ENCODE measurements at places on chromosomes 5 and 9.

GRCh38 chr9:136825295-136826187 lies 16.7 kb upstream of the AJM1 start:
- DNase-seq: no peak

DNA sequence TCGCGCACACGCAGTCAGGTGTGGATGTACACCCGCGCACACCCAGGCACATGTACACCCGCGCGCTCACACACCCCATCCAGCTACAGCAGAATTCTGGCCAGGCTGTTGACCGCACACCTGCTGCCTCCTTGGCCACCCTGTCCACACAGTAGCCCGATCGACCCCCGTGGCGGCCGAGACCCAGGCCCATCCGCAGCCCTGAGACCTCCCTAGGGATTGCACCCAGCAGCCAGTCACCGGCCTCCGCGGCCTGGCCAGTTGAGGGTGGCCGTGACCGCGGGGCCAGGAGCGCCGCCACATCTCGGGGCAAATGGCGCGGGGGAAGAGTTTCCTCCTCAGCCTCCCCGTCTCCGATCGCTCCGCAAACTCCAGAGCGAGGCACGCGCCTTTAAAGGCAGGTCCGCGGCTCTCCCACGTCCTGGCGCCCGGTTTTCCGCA lies 774 bp upstream of the ADAMTS16 start:
- DNase-seq: no peak

GRCh38 chr9:5191985-5192384 lies 6.5 kb upstream of the INSL6 start:
- no peak for DNase-seq

DNA sequence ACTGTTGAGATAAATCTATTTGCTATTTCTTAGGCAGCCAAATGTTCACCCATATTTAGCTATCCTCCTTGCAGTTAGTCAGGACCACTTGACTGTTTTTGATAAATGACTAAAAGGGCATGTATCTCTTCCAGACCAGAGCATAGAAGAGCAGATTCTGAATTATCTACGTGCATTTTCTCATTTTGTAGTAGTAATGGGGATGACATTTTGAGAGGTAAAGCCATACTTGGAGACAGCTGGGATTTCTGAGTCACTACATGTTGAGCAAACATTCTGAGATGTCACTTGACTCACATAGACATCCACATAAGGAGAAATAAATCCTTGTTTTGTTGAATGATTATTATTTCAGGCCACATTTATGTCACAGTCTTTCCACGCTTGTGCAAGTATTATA lies 297.6 kb downstream of the CDH10 start:
- DNase-seq: no peak

DNA sequence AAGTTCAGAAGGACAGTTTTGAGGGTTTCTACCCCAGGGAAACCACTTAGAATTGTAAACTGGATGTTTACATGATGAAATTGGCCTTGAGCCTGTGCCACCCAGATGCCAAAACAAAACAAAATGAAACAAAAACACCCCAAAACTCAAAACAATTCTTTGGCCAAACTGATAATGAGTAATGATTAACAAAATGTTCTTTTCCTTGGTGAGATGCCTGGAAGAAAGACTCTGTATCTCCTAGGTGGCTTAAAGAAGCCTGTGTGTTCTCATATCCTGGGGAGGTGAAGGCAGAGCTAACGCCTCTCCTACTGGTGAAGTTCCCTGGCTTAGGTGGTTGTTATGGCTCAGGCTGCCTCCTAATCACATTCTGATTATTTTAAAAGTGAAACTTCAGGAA lies 120.5 kb downstream of the NPR3 start:
- no peak for DNase-seq

DNA sequence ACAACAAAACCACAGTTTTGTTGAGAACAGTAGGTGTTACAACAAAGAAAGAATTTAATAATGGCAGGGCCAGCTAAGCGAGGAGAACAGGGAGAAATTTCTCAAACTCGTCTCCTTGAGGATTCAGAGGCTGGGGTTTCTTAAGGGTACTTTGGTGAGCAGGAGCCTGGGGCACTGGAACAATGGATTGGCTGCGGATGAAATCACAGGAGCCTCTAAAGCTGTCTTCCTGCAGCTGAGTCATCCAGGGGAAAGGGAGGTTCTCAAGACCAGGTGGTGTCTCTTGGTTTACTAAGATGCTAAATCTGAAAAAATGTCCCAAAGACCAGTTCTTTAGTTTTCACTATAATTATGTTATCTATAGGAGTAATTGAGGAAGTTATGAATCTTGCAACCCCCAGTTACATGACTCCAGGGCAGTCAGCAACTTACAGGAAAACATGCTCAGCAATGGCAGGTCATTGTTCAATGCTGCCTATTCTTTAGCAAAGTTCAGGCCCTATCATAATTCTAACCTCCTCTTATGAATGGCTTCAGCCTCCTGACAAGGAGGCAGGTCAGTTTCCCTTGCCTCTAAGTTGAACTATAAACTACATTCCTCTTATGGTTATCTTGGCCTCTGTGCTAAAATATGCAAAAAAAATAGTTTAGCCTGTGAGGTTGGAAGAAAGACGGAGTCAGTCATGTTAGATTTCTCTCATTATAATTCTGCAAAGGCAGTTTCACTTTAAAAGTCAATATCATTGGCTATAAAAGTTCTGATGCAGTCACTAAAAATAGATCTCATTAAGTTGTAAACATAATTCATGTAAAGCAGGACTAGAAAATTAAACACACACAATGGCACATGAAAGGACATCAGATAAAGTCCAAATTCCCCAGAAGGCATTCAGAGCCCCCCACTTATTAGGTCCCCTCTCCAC lies 63.3 kb upstream of the CKS2 start:
- DNase-seq: no peak

DNA sequence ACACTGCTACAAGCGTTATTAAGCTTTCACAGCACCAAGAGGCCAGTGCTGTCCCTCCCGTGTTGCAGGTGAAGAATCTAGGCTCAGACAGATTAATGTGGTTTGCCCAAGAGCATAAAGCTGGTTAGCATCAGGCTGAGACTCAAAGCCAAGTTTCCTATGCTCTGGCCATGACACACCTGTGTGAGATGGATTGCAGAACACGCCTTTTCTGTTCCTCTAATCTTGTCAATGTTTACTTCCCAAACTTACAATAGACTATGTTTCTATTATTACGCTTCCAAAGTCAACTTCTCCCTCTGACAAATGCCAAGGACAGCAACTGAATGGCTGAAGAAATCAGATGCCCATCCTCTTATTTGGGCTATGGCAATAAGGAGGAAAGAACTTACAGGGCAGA lies 138.4 kb upstream of the SLIT3 start:
- no peak for DNase-seq

DNA sequence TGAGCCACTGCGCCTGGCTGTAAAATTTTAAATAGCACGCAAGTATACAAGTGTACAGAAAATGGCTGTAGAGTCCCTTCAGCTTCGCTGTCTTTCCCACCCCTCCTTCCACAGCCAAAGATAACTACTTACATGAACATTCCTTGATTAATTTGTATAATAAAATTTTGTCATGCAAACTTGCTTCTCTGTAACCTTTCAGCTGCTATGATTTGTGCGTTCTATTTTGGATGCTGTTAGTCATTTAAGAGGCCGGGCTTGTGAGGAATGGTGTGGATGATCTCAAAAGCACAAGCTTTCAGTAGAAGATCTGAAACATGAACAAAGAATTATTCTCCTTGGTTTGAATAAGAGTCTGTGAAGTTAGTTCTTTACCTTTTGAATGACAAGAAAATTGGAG lies 115.0 kb upstream of the TLE1 start:
- no peak for DNase-seq

- DNase-seq: no peak
Observed at GRCh38 chr5:103094737-103095136, 25.2 kb downstream of the GIN1 start.

- no peak for DNase-seq
Observed at GRCh38 chr5:65801352-65801783, 79.4 kb downstream of the NLN start.

DNA sequence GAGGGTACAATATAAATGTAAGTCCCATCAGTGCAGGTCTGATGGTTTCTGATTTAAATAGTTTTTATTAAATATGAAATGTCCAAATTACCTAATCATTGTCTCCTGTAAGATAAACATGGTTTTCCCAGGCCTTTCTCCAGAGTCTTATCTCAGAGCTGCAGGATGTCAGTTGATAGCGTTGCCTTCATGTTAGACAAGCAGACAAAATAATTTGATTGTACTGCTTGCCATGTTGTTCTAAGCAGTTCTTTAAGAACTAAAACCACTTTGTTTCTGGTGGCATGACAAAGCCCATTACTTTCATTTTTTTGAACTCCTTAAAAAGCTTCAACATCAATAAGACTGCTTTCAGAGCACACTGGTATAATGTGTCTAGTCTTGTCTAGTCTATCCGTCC lies 1073.5 kb downstream of the MAT2B start:
- DNase-seq: no peak

DNA sequence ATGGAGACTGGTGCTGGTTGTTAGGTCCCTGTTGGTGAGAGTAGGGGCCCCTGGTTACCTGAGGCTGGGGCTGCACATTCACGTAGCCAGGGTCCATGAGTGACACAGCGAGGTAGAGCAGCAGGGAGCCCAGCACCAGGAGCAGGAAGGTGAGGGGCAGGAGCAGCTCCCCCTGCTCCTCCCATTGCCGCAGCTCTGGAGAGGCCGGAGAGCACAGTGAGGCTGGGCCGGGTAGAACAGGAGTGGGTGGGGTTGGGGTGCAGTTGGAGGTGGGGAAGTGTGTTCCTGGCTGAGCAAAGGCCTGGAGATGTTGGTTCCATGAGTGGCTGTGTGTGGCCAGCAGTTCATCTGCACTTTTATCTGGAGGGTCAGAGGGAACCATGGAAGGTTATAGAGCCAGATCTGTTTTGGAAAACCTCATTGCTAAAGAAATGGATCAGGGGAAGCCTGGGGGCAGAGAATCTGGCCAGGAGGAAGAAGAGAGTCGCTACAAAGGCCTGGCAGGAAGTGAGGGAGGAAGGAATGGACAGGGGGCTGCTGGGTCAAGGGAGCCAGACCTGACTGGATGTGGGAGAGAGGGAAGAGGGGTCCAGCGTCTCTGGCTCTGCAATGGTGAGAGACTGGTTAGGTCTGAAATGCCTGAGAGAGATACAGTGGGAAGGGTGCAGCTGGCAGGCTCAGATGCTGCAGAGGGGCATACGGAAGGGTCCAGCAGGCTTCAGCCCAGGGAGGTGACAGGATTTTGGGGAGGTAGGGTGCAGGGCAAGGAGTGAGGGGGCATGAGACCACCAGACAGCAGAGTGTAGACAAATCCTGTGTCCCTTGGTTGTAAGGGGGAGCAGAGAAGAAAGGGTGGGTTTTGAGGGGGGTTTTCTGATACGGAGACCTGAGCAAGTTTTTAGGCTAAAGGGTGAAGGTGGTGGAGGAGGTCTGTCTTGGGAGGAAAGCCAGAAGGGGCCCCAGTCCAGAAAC lies 1.3 kb downstream of the ZDHHC12 start:
- no peak for DNase-seq

- DNase-seq: no peak
Observed at GRCh38 chr9:109002141-109002540, 11.2 kb downstream of the CTNNAL1 start.

DNA sequence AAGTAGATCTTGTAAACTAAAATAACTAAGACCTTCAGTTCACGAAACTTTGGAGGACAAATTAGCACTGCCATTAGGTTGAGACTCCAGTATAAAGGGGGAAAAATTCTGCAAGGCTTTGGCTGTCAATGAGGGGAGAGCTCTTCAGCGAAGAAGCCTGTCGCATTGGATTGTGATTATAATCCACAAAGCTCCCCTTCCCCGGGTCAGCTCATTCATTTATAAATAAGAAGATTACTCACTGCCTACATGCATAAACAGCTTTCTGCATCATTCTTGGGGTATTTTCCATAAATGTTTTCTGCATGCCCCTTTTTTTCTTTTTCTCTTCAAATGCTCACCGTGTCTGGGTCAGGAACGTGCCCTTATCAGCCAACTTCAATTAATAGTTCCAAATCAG lies 196.7 kb downstream of the EBF1 start:
- no peak for DNase-seq

GRCh38 chr9:129617167-129617566 lies 3.7 kb downstream of the C9orf50 start:
- no peak for DNase-seq

DNA sequence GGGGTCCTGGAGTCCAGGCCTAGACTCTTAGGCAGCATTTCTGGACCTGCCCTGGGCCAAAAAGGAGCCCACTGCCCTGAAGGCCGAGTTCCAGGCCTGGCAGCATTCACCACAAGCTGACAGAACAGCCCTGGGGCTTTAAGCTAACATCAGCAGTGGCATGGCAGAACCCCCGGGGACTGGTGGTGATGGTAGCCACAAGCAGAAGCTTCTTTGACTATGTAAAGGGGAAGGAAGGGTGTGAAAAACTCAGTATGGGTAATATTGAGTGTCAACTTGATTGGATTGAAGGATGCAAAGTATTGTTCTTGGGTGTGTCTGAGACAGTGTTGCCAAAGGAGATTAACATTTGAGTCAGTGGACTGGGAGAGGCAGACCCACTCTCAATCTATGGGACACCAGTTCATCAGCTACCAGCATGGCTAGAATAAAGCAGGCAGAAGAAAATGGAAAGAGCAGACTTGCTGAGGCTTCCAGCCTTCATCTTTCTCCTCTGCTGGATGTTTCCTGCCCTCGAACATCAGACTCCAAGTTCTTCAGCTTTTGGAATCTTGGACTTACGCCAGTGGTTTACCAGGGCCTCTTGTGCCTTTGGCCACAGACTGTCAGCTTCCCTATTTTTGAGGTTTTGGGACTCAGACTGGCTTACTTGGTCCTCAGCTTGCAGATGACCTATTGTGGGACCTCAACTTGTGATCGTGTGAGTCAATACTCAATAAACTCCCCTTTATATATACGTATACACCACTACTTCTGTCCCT lies 661.0 kb upstream of the C9orf72 start:
- DNase-seq: no peak

GRCh38 chr9:87878989-87879511 lies 3.6 kb upstream of the SPATA31E1 start:
- DNase-seq: no peak

DNA sequence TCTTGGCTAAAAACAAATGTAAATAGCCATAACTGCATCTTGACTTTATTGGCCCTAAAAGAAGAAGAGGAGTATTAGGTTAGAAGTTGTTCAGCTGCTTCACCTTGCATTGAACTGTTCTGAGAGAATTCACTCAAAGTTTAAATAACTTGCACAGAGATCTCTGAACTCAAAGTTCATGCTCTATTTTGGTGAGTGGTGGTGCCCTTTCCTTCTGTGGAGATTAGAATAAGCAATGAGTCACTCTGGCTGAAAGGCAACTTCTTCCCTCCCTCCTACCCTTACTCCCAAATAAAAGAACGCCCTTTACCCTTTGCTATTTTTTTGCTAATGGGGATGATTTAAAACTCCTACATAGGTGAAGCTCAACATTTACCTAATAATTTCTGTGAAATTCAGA lies 48.9 kb downstream of the ERMP1 start:
- DNase-seq: no peak

- DNase-seq: no peak
Observed at GRCh38 chr5:143316844-143317631, 86.4 kb downstream of the NR3C1 start.

- DNase-seq: no peak
Observed at GRCh38 chr5:50814556-50814955, 148.1 kb downstream of the PARP8 start.

GRCh38 chr5:76493190-76493837 lies 90.2 kb downstream of the IQGAP2 start:
- no peak for DNase-seq

All from activated naive CD4-positive, alpha-beta T cell treated with anti-CD3 and anti-CD28 coated beads, Interleukin-2, amount 50 U/mL, for 72 hours (primary cell).